Neural crest cell (in vitro differentiated cells): ENCODE measurements at places on chromosomes 7 and 10. TPM values are rescaled to one million over a fixed set of nuclear protein-coding genes. Genes with fewer than 3 reads are reported as not detected.

DNA sequence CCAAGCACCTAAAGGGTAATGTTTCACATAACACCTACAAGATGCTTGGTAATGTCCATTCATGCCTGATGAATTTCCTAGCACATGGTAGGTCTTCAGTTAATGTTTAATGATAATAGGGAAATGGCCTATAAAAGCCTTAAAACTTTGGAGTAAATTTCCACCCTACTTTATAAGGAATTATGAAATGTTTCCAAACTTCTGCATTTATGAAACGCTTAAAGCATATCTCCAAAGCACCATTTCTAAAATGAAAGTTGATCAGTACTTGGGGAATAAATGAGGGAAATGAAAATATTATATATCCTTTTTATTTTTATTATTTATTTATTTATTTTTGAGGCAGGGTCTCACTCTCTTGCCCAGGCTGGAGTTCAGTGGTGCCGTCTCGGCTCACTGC is 51.8 kb downstream of the INPP5F start:
- no peak overlapping the region for H3K27ac ChIP-seq
- H3K27me3 ChIP-seq = no peaks in the 10 kb centered on the region
- no peak for DNase-seq
- peaks cover 2% of the 10 kb centered on the region for H3K36me3 ChIP-seq

DNA sequence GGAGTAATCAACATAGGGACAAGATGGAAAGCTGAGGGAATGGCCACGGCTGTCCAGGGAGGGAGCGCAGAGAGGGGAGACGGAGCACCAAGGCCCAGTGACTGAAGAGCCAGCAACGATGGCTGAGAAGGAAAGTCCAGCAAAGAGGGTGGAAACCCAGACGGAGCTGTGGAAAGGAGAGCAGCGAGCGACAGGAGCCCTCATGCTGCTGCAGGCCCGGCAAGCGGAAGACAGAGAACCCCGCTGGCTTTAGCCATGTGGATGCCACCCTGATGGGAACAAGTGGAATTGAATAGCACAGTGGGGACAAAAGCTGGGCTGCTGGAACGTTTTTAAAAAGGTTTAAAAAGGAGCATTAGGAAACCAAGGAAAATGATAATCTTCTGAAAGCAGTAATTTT is 82.9 kb upstream of the DDC start:
- H3K27ac ChIP-seq = peak overlapping the region; percentile 59
- peaks cover 25% of the 10 kb centered on the region for H3K4me1 ChIP-seq
- DNase-seq = no peak
- peak overlapping the region; percentile 0 for H3K4me3 ChIP-seq

DNA sequence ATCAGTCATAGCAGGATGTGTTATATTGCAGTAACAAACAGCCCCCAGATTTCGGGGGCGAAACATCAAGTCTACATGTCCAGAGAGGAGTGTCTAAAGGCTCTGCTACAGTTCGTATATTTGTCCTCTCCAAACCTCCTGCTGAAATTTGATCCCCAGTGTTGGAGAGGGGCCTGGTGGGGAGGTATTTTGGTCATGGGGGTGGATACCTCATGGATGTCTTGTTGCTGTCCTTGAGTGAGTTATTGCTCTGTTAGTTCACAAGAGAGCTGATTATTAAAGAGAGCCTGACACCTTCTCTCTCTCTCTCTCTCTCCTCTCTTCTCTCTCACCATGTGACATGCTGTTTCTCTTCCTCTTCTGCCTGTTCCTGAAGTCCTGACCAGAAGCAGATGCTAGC is 343.7 kb downstream of the TCERG1L start:
- no peaks in the 10 kb centered on the region for H3K4me1 ChIP-seq
- peaks cover 7% of the 10 kb centered on the region for H3K27me3 ChIP-seq
- no peak overlapping the region for H3K4me3 ChIP-seq
- no peak overlapping the region for H3K27ac ChIP-seq
- no peaks in the 10 kb centered on the region for H3K36me3 ChIP-seq
- DNase-seq = no peak

DNA sequence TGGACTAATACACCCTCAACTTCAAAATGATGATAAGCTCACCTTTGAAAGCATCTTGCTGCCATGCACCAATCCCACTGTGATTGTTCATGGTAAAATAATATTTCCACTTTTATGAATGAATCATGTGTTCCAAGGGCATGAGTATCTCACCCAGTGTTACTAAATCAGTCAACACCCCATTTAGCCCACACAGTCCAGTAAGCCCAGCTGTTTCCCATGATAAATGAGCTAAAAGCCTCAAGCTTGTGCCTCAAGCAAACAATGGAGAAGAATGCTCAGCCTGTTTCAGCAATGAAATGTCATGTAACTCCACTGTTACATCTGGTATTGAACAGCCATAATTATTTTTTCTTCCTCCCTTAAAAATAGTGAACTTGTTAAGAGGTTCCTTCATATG is 442.5 kb downstream of the XPNPEP1 start:
- no peak overlapping the region for H3K27ac ChIP-seq
- H3K27me3 ChIP-seq = no peaks in the 10 kb centered on the region
- no peak for DNase-seq

Gene ENTPD1
- 0.27 and 0.37 TPM in 2 replicates for total RNA-seq

Gene NEUROG3
- total RNA-seq = 0.43 and 0.91 TPM in 2 replicates

Gene FAM131B
- 15.0 and 15.5 TPM in 2 replicates for total RNA-seq

DNA sequence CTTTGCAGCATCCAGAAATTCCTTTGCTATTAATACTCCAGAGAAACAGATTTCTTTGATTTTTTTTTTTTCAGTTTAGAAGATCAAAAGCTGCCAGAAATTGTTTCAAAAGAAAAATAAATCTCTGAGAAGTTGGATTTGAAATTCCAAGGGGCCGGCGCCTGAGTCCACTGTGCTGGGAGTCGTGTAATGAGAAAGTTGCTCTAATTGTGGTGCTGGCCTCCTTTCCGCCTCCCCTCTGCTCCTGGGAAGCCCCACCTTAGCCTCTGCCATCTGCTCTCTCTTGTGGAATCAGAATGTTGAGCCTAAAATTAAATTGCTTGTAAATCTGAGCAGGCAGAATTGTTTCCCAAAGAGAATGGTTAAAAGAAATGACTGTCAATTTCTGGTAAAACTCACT is 93.3 kb downstream of the EMX2 start:
- no peaks in the 10 kb centered on the region for H3K4me1 ChIP-seq
- no peaks in the 10 kb centered on the region for H3K36me3 ChIP-seq
- no peak overlapping the region for H3K27ac ChIP-seq
- peaks cover 28% of the 10 kb centered on the region for H3K27me3 ChIP-seq
- H3K4me3 ChIP-seq = no peak overlapping the region

DNA sequence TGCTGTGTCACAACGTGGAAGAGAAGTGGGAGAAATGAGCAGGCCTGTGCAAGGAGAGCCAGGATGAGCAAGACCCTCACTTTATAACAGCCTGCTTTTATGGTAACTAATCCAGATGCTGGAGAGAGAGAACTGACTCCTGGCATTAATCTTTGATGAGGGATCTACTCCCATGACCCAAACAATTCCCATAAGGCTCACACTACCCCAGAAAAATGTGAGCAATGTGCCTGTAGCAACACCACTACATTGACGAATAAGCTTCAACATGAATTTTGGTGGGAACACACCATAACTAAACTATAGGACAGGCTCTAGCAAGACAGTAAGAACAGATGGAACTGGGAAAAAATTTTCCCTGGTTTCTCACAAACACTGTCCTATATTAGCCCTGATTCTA is 173.6 kb upstream of the PRSS58 start:
- H3K4me3 ChIP-seq = no peak overlapping the region
- DNase-seq = no peak
- no peaks in the 10 kb centered on the region for H3K4me1 ChIP-seq
- H3K27ac ChIP-seq = no peak overlapping the region

Gene UCN3
- total RNA-seq = not detected in 2 replicates

DNA sequence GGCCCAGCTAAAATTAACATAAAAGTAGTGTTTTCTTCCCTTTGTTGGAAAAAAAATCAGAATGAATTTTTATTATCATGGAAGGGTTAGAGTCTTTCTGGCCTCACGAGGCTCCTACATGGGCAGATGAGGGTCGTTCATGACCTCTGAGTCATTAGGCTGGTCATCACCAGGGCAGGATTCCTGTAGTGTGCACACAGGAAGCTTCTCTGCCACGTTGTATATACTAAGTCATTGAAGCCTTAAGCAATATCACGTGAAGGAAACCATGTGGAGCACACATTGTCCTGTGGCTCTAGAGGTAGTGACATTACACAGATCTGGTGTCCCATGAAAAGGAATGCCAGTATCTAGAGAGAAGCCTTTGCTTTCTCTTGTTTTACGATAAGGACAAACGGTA is 84.7 kb upstream of the C1QL3 start:
- no peak overlapping the region for H3K27ac ChIP-seq
- no peak overlapping the region for H3K4me3 ChIP-seq
- H3K4me1 ChIP-seq = peaks cover 5% of the 10 kb centered on the region
- no peak for DNase-seq
- no peaks in the 10 kb centered on the region for H3K27me3 ChIP-seq

Gene SKIDA1
- 52.1 and 53.0 TPM in 2 replicates for total RNA-seq

DNA sequence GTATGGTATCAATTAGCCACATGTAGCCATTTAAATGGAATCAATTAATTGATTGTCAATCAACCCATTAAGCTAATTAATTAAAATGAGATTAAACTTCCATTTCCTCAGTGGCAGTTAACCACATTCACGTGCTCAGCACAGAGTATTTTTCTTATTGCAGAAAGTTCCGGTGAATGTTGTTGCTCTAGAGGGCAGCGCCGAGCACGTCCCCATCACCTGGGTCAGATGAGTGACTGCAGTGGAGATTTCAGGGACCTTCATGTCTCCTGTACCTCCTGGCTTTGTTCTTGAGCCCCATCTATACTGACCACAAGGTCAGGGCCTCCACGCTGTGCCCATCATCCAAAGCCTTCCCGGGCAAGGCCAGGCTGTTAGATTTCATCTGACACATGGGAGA is 168.8 kb upstream of the MKI67 start:
- DNase-seq = no peak
- no peak overlapping the region for H3K27ac ChIP-seq
- H3K36me3 ChIP-seq = peaks cover 6% of the 10 kb centered on the region
- peaks cover 10% of the 10 kb centered on the region for H3K27me3 ChIP-seq
- H3K4me3 ChIP-seq = no peak overlapping the region

Gene JAKMIP3
- 0.25 and 0.40 TPM in 2 replicates for total RNA-seq

Gene TFR2
- 1.7 and 2.4 TPM in 2 replicates for total RNA-seq

GRCh38 chr7:156942708-156943090 is 6.8 kb upstream of the NOM1 start:
- H3K27ac ChIP-seq = no peak overlapping the region
- DNase-seq = no peak
- H3K4me3 ChIP-seq = no peak overlapping the region
- H3K36me3 ChIP-seq = peaks cover 7% of the 10 kb centered on the region

Gene OR2A7
- 0.33 and 0.41 TPM in 2 replicates for total RNA-seq

GRCh38 chr7:131425992-131426391 is 98.3 kb downstream of the MKLN1 start:
- no peak overlapping the region for H3K4me3 ChIP-seq
- DNase-seq = no peak
- H3K4me1 ChIP-seq = peaks cover 21% of the 10 kb centered on the region

- H3K4me1 ChIP-seq = no peaks in the 10 kb centered on the region
- no peak overlapping the region for H3K27ac ChIP-seq
- H3K4me3 ChIP-seq = no peak overlapping the region
- no peak for DNase-seq
- no peaks in the 10 kb centered on the region for H3K27me3 ChIP-seq
Observed at GRCh38 chr7:77904252-77904651, 105.7 kb downstream of the PHTF2 start.
